MV-4-11 (cell line): ENCODE measurements at places on chromosomes 3 and 15.

- DNase-seq: no peak
Measured at GRCh38 chr3:127289706-127290575, 2.1 kb upstream of the PRR20G start.

DNA sequence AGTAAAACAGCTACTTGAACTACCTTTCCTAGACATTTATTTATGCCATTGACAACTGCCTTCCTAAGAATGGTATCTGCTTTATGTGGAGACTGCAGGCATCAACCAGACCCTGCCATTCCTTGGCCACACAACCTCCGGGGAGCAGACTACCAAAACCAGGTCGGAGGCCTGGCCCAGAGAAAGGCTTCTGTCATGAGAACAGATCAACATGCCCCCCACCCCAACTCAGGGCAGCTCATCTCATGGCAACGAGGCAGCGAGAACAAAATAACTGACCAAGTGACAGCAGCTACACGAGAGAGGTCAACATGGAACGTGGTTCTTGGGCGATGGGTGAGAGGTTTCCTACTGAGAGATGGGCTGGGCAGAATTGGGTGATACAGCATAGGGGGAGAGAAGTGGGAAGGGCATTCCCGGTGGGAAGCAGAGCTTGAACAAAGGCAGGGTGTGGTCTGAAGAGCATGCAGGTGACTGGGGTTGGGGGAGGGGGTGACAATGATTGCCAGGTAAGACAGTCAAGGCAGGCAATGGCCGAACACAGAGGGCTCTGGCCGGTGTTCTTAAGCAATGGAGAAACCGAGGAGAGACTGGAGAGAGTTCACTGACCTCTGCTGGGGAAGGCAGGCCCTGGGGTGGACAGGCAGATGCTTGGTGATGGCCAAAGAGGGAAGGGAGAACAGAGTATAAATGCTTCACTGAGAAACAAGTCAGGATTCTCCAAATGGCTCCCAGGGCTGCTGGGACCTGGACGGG lies 33.9 kb downstream of the CCDC12 start:
- DNase-seq: no peak

GRCh38 chr15:56943403-56943802 lies 25.0 kb downstream of the TCF12 start:
- DNase-seq: no peak

- DNase-seq: peak; percentile 37
Measured at GRCh38 chr3:101381809-101382208, 61.4 kb upstream of the IMPG2 start.

DNA sequence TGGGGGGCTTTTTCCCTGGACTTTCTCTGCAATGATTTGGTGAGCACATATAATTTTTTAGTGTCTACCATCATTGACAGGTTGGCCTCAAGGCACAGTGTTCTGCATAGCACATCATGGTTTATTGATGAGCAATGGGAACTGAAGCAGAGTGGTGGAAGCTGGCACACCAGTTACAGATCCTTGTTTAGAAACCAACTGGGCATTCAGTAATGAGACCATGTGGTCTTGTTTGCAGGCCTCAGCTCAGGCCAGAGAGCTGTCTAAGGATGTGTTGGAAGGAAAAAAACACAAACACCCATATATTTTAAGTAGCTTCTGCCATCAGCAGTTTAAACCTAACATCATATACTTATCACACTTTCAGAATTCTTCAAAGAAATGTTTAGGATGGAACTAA lies 610.6 kb downstream of the ROBO1 start:
- DNase-seq: no peak

DNA sequence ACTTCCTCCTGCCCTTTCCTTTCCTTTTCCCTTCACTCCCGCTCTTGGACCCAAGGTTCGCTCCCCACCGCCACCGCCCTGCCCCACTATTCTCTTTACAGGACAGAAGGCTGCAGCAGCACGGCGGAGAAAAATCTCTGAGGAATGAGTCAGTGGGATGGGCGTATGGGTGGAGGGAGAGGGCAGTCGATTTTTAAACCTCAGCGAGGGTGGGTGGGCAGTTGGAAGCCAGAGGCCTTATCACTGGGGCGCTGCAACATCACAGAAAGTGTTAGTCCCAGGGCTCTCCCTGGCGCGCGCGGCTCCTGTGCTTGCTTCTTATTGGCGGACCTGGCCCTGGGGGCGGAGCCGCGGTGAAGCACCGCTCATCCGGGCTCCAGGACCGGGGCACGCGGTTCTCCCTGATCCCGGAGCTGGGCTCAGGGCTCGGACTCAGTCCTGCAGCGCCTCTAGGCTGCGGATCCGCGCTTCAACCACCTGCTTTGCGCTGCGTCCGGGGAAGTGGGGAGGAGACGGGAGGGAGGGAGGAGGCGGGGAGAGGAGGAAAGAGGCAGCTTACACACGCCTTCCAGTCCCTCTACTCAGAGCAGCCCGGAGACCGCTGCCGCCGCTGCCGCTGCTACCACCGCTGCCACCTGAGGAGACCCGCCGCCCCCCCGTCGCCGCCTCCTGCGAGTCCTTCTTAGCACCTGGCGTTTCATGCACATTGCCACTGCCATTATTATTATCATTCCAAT lies at the start of gene ALCAM:
ALCAM (plus strand) TSS at position 584 of the 737 bp plus-strand sequence.
- DNase-seq: peak; percentile 88

- DNase-seq: peak; percentile 70
Measured at GRCh38 chr3:31213869-31214486, 318.7 kb upstream of the STT3B start.

DNA sequence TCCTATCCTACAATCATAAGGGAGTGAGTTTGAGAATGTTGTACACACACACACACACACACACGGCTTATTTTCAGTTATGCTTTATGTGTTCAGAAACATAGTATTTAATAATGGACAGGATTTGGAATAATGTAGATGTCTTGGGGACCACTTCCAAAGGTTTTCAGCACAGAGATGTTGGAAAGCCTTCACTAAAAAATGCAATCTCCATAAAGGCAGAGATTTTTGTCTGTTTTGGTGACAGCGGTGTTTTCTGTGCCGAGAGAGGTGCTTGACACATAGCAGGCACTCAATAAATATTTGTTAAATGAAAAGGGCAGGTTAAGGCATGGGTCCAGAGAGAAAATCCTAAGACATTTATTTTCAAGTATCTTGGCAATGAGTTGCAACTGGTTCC lies 428.2 kb upstream of the RGMA start:
- DNase-seq: no peak
